WERI-Rb-1 (cell line): ENCODE measurements at places on chromosomes 6 and 20.

- DNase-seq: no peak
Observed at GRCh38 chr6:2432292-2432691, 186.9 kb upstream of the GMDS start.

GRCh38 chr6:170449835-170450753 lies 103.0 kb downstream of the PSMB1 start:
- no peak for DNase-seq

DNA sequence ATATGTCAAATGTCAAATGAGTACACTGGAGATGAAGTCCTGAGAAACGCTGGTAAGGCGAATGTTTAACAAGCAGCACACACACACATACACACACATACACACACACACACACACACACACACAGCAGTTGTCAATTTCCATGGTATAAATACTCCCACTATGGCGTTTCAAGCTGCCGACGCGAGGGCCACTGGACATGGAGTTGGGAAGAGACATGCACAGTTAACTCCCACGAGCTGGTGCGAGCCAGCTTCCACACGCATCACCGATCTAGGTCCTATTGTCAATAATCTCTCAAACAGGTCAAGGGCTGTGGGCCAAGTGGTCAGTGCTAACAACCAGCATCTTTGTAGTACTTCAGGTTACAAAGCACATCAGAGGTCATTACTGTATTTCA lies 58.9 kb downstream of the TRERF1 start:
- no peak for DNase-seq

GRCh38 chr6:32393665-32394420 lies 13.1 kb downstream of the BTNL2 start:
- DNase-seq: peak; percentile 23

- DNase-seq: no peak
Observed at GRCh38 chr20:59123011-59123677, 40.5 kb upstream of the ZNF831 start.

DNA sequence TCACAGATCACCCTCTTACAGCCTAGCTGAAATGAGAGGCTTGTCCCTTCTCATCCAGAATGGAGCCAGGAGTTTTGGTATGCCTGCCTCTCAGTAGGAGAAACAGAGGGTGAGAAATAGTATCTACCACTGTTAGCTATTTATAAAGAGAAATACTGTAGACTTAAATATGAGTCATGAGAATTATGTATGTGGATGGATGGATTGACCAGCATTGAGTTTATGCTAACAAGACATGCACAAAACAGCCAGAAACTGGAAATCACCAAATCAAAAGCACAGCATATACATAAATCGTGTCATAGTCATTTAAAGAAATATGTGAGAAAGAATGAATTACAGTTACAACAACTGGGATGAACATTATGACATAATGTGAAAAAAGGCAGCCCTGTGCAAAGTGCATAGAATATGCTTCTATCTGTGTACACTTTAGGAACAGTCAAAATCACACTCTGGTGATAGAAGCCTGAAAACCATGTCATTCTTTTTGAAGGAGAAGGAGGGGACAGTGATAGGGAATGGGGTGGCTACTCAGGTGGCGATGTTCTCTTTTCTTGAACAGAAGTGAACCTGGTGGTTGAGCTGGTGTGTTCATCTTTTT lies 79.8 kb upstream of the KIF25 start:
- DNase-seq: no peak

GRCh38 chr6:166942393-166943168 lies 13.8 kb downstream of the RNASET2 start:
- DNase-seq: no peak

DNA sequence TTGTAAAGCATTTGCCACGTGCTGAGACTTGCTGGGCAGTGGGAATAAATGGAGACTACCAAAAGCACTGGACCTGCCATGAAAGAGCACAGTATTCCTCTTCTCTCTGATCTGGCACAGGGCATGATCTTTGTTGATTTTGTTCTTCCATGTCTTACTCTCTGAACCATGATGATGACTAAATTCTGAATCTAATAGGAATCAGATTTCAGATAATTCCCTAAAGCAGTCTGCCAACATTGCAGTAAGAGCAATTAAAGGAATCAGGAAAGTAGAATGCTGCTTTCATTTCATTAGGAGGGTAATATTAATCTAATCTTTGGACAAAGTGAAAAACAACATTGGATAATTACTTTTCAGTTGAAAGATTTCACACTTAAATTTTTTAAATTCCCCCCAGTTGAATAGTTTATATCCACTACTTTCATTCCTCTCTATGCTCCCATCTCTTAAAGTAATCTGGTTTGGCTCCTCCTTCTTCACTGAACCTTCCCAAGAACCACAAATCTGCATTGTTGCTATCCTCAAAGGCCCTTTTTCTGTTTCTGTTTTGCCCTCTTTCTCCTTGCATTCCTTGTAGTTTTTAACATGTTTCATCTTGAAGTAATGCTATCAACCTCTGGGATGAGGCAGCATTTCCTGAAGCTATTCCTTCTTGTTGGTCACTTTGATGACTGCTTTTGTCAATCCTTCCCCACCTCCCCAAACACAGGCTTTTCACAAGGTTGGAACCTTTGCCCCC lies 243.2 kb upstream of the TENT5A start:
- no peak for DNase-seq

- DNase-seq: no peak
Observed at GRCh38 chr6:31193206-31193605, 22.7 kb upstream of the POU5F1 start.
